Right atrium auricular region (tissue), 2 donors: ENCODE measurements at places on chromosomes 16 and 17. TPM values are rescaled to one million over a fixed set of nuclear protein-coding genes. Genes with fewer than 3 reads are reported as not detected.

GRCh38 chr17:76834870-76835269 is 33.3 kb upstream of the MGAT5B start:
- DNase-seq = no peak

DNA sequence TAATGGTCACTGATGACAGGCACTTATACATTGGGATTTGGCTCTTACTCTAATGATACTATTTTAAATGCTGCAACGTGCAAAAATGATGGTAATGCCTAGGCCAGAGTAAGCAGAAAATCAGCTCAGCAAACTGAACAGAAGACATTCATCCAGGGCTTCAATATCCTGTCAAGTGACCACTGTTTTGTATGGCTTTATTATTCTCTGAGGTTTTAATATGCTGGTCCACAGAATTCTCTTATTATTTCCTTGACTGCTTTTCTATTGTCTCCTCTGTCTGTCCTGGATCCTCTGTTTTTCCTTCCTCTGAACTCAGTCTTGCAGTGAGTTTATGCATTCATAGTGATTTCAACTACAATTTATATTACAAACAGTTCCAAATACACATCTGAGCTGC is 90.8 kb upstream of the PMFBP1 start:
- no peak for DNase-seq

DNA sequence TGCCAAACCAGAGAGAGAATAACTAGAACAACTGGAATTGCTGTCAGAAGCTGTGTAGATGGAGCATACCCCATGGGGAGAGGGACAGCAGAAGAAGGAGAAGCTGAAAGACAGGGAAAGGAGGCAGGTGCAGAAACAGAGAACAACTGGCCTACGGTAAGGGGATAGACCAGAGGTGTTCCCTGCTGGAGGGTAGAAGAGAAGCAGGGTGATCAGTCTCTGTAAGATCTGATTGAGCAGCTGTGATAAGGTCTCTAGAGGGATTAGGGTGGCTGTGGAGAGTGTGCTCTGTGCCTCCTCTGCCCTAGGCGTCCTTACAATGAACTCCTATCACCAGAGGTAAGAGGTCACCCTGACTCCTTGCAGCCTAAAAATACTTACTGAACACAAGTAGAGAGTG is 30.4 kb upstream of the HS3ST3B1 start:
- DNase-seq = no peak

DNA sequence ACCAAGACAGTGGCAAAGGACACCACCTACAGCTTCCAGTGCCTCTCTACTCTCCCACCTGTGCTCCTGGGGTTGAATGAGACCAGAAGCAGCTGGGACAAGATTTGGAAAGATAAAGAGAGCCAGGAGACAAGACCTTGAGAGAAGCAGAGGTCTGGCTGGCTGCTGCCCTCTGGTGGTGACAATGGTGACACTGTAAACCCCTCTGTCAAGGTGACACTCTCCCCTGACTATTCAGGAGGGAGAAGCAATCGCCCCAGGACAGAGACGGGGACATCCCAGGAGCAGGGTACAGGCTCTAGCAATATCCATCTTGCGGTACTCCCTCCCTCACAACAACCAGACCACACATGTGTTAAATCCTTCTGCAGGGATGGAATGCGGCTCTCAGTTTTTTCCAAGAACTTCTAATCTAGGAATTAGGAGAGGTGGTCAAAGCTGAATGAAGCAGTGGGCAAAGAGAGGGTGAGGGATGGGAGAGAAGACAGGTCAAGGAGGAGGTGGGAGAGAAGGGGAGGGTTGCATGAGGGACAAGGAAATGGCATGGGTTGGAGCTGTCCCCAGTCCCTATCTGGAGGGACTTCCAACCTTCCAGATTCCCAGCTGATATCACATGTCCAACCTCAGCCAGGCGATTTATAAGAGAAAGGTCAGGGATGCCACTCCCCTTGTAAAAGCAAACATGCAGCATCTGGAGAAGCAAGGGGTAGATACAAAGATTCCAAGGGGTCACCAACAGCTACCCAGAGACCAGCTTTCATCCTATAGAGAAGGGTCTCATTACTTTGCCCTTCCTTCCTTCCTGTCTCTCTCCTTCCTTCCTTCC is 2.9 kb downstream of the PHOSPHO1 start:
- peak; percentile 77 for DNase-seq

GRCh38 chr17:7258731-7259554 is 3.3 kb downstream of the CLDN7 start:
- DNase-seq = no peak

GRCh38 chr17:46818316-46818928 is at the start of gene WNT3:
TSS of gene WNT3 (minus strand) at chr17:46818692. CDS start at chr17:46818597, 95 bp downstream.
- DNase-seq = no peak

DNA sequence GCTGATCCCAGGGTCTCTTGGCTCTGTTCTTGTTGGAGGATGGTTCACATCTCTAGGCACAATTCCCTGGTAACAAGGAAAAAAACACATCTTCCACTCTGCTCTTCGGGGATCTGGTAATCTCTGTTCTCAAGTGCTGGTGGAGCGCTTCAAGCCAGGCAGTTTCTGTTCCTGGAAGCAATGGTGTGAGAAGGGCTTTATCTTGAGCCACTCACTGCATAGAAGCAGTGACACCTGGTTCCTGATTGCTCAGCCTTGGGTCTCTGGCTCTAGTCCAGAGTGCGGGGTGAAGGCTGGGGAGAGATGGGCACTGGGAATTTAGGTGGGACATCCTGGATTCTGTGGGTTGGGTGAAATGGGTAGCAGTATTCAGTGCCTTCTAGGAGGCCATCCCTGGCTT is 14.1 kb downstream of the AKAP1 start:
- DNase-seq = no peak

DNA sequence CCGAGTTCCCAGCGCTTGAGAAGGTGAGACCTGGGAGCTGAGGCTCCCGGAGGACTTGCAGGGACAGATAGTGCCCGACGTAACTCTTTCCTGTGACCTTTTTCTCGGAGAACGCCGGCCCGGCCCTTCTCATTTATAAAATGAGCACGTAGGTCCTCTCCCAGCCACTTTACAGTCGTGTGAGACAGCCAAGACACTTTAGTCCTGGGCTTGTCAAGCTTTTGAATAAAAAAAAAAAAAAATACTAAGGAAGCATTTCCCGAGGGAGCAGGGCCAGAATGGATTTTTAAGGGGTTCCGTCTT is 241 bp downstream of the DRC3 start:
- no peak for DNase-seq

GRCh38 chr16:16027728-16028310 is 78.4 kb downstream of the ABCC1 start:
- DNase-seq = no peak

GRCh38 chr17:37083456-37083855 is 134.7 kb downstream of the AATF start:
- DNase-seq = no peak

DNA sequence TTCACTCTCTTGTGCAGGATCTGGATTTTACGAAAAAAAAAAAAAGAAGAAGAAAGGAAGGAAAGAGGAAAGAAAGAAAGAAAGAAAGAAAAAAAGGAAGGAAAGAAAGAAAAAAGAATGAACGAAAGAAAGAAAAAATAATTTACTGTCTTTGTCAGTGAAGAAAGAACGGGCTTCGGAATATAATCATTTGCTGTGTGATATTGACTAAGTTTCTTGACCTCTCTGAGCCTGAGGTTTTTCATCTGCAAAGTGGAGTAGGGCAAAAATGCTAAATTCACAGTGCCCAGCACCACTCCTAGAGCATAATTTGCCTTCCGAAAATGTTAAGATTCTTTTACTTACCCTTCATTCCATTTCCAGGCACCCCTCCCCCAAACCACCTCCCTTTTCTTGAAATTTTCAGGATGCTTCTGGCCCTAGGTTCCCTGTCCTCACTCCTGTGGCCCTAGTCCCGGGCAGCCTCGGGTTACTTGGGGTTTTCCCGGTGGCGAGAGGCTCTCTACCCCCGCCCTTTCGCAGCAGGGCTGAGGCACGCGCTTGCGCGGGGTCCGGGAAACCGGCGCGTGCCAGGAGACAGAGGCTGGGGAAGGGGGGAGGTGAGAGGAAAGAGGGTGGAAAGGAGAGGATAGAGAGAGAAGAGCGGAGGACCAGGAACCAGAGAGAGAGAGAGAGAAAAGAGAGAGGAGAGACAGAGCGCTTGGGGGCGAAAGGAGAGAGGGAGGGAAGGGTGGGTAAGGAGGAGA is at the start of gene CNTNAP1:
CNTNAP1 (plus strand) TSS at position 556 of the 746 bp plus-strand sequence. CDS start 299 bp downstream, outside the sequence.
- DNase-seq = peak; percentile 75

- no peak for DNase-seq
These were observed 44.3 kb downstream of the HOXB1 start for GRCh38 chr17:48486557-48486956.

DNA sequence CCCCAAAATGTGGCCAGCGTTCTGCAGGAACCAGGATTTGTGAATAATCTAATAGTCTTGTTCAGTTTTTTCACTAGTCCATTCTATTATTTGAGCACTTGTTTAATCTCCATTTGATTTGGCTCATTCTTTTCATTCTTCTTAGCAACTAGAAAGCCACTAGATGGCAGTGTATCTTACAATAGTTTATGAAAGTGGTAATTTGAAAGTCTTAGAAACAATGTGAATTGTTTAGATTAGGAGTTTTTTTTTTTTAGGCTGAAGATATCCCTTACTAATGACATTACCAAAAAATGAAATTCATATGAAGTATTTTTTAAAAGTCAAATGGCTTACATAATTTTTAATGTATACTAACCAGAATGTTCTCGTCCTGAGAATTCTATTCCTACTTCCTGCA is 6.7 kb downstream of the ERI2 start:
- DNase-seq = no peak

GRCh38 chr16:78323315-78323714 is 223.9 kb downstream of the WWOX start:
- DNase-seq = no peak

DNA sequence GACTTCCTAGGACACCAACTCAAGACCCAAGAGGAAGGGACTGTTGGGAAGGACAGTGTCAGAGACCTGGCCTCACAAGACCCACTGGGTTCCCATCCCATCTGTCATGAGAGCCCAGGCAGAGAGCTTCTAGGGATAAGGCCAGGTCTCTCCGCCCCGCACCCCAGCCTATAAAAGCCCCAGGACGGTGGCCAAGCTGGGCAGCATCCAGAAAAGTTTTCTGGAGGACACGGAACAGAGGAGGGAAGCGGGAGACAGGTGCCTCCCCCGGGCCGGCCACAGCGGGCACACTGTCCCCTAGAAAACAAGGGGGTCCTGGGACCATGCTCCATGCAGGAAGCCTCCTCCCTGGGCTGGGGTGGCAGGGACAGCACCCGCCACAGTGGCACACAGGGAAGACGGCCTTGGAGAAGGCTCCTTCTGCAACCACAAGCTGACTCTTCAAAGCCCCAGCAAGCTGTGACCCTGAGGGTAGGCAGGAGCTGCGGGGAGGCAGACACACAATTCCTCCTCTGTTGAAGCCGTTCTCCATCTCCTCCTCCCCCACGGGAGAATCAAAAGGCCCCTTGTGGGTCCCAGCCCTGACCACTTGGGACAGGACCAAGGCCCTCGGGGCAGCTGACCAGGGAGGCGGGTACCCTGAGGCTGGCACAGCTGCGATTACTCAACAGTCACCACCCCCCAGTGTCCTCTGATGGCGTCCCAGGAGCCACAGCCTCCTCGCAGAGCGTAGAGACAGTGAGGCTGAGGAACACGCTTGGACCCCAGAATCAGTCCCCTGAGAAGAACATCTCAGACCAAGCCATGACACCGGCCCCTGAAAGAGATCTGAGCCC is 26.1 kb downstream of the TRPV3 start:
- DNase-seq = no peak

- no peak for DNase-seq
These were observed 7.3 kb downstream of the CDH11 start for GRCh38 chr16:65114527-65114926.

DNA sequence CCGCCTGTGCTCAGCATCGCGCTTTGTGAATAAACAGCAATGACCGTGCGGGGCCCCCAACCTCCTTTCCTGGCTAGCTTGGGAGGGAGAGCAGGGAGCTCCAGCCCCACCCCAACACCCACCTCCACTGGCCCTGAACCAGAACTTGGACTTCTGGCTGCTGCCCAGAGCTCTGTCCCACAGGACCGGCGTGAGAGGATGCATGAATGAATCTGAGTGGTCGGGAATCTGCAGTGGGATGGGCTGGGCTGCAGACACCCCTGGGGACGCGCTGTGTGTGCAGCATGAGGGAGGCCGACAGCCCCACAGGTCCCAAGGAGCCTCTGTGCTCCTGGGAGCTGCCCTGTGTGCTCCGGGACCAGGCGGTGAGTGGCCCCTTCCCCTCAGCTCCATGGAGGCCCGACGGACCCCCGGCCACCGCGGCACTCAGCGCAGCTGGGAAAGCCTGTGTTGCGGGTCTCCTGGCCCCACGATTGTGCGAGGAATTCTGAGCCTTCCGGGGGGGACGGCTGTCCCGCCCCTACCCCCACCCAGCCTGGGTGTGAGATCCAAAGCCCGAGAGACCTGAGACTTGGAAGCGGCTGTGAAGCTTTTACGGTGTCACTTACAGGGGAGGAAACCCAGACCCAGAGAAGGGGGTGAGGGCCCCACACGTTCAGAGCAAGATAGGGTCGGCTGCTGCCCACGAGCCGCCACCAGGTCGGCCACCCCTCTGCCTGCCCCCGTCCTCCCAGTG is 5.4 kb downstream of the PIEZO1 start:
- DNase-seq = no peak

DNA sequence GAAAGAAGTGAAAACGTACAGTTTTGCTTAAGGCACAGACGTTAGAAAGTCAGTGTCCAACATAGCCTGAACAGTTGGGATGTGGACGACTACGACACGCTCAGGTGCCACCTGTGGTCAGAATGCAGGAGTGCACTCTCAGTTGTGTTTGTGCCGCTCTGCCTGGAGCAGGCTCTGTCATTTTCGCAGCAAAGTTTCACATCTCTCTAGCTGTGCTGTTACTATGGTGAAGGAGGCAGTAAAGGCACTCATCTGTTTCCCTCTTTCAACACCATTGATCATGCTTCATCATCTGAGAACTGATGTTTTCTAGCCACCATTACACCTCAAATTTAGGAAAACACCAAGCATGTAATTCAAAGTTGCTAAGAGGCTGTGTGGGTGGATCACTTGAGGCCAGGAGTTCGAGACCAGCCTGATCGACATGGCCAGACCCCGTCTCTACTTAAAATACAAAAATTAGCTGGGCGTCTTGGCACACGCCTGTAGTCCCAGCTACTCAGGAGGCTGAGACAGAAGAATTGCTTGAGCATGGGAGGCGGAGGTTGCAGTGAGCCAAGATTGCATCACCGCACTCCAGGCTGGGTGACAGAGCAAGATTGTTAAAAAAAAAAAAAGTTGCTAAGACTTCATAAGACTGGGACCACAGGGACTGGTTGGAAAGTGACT is 44.9 kb upstream of the DNAJA2 start:
- no peak for DNase-seq

PRSS33 gene
- total RNA-seq = not detected

NUFIP2 gene
- total RNA-seq = 25.4 TPM

AGRP gene
- total RNA-seq = not detected

NAGLU gene
- 22.1 TPM for total RNA-seq

CD300LB gene
- not detected for total RNA-seq

SNAI3 gene
- 1.6 TPM for total RNA-seq

PRAC1 gene
- not detected for total RNA-seq

COTL1 gene
- 27.1 TPM for total RNA-seq

PSMB3 gene
- total RNA-seq = 185 TPM

TMEM235 gene
- total RNA-seq = not detected
